Neural progenitor cell (in vitro differentiated cells): ENCODE measurements at places on chromosomes 5 and 9.

GRCh38 chr5:162800301-162800700, 637.1 kb upstream of the CCNG1 start:
- no peak for DNase-seq

- DNase-seq = no peak
Observed at GRCh38 chr5:166860426-166860825, 1431.0 kb upstream of the WWC1 start.

DNA sequence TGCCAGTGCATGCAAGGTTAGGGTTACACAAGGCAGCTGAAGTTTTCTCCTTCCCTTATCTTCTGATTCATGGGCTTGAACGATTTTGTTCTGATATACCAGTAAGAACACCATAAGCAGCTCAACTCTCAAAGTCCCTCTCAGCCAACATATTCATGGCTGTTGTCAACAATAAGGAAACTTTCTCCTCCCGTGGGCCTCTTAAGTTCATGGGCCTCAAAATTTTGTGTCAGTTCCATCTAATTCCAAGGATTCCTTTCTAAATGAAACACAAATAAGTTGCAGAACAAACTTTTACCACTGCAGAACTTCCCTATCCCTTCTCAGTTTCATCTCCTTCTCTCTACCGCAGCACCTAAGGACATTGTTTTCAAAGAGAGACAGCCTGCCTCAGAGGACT, 23.6 kb upstream of the CAST start:
- no peak for DNase-seq

DNA sequence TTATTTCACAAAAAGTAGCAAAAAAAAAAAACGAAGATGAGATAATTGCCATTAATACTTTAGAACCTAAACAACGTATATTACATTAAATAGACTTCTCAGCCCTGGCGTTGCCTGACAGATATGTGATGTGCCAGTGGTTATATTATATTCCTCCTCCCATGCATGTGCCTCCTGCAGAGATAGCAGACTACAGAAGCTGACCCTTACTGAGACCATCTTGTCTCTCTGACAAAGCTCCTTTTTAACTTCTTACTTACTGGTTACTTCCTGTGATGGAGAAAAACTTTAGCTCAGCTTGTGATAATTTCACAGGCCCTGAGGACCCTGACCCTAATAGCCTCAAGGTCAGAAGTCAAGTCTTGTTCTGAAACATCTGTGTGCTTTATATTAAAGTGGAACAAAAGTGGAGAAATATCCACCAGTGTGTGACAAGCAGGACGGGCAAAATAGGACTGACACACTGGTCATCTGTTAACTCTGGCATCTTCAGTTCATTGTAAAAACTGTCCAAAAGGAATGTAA, 80.6 kb upstream of the POU5F2 start:
- peak; percentile 64 for DNase-seq

DNA sequence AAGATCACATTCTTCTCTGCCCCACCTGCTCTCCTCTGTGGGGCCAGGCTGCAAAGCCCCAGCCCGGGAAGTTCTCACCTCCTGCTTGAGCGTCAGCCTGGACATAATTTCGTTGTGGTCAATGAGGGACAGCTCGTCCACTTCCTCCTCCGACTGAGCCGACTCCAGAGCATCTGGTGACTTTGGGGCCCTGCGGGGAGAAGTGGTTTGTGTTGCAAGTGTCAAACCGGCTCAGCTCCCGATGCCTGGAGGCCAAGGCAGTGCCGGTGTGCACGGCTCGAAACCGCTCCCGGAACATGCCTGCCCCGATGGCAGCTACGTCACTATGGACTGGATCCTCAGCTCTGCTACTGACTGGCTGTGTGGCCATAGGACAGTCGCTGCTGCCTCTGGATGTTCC, 52.8 kb downstream of the PRRT1B start:
- DNase-seq = no peak

DNA sequence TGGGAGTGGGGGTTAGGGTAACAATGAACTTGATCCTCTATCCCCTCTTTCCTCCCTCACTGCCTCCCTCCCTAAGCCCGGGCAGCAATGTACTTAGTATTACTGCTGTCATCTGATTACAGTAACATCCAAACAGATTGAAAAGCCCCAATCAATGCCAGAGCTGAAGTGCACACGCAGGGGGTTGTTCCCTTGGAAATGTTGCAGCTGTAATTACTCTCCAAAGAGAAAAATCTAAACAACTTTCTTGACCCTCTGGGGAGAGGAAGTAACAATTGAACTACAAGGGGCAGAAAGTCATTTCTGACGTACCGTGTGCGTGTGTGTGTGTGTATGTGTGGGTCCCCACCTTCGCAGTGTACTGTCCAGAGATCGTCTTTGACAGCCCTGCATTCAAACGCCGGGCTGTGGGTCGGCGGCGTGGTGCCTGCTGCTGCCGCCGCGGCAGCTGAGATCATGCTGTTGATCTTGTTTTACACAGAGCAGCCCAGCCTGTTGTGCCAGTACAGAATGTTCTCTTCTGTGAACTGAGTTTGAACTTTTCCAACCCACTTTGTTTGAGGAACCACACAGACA, 66.0 kb upstream of the KLF9 start:
- DNase-seq = no peak

GRCh38 chr5:514101-514485, 10.2 kb downstream of the SLC9A3 start:
- no peak for DNase-seq

DNA sequence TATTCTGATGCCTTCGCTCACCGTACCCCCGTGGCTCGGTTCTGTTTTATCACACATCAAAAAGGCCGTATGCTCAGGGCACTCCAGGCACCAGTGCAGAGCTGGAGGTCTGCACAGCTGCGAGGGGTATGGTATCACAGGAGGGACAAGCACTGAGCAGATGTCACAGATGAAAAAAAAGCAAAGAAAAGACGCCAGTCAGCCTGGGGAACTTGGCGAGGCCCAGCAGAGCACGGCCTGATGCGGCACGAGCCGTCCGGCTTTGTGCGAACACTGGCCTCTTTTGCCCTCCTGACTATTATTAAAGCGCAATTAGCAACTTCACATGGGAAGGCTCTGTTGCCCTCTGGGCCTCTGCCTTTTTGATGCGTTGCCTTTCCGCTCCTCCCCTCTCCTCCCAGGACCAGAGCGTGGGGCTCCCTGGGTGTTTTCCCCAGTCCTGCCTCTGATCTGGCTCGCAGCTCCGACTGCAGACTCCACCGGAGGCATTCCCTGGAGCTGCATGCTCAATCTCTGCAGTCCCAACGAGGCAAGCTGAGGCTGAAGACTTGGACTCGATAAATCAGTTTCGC, 44.4 kb downstream of the AK8 start:
- DNase-seq = no peak

GRCh38 chr5:106959387-106959786, 711.4 kb downstream of the EFNA5 start:
- no peak for DNase-seq

- no peak for DNase-seq
Observed at GRCh38 chr9:72255569-72255968, 106.3 kb downstream of the GDA start.

DNA sequence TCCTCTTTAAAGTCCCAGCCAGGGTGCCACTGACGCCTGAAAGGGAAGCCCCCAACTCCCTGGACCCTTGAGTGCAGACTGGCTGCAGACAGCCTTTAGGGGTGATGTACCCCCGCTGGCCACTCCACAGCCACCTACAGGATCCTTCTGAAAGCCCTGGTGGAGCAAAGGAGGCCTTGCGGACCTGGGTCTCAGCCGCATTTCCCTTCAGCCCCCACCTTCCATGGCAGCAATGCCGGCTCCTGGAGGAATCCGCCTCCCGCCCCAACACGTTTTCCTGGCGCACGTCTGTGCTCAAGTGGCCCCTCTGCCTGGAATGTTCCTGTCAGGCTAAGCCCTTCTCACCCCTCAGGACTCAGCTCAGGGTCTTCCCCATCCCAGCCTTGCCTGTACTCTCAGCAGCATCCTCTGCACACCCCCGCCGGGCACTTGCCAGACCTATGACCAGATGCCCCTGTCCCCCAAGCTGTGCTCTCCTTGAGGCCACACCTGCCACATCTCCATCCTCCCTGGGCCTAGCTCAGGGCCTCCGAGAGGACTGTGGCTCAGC, 134.1 kb upstream of the RAPGEF1 start:
- DNase-seq = no peak

- peak; percentile 96 for DNase-seq
Observed at GRCh38 chr5:128538250-128539037, 399 bp upstream of the FBN2 start.
